ENCODE measurements at places on chromosomes 7 and 10.

GRCh38 chr7:19107356-19108146, 9.9 kb downstream of the TWIST1 start:
- DNase-seq = no peak

DNA sequence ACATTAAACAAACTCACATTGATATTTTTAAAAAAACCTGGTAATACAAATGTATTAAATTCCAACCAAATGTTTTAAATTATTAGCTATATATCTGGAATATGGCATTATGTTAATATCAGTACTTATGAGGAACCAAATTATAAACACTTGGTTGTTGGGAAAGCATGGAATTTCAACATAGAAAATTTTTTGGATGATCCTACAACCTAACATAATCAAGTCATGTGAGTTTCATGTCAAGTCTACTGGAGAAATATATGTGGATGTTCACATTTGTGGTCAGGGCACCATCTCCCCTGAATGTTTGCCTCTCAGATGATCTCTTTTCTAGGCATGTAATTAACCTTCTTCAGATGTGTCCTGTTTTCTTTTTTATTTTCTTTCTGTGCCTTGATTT, 5.2 kb upstream of the POT1 start:
- DNase-seq = no peak

DNA sequence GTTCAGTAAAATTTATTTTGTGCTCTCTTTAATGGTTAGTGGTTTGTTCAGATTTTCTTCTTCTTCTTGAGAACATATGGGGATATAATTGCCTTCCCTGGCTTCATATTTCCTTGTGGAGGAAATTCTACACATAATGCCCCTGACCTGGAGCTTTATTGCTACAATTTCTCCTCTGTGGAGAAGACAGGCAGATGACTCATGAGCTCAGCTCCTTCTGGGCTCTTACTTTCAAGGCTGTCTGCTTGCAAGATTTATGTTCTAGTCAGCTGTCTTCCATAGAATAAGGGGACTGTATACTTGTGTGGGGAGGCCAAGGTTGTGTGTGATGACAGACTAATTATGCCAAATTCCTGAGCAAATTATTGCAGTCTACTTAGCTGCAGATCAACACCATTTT, 1.6 kb downstream of the LRRD1 start:
- DNase-seq = no peak

DNA sequence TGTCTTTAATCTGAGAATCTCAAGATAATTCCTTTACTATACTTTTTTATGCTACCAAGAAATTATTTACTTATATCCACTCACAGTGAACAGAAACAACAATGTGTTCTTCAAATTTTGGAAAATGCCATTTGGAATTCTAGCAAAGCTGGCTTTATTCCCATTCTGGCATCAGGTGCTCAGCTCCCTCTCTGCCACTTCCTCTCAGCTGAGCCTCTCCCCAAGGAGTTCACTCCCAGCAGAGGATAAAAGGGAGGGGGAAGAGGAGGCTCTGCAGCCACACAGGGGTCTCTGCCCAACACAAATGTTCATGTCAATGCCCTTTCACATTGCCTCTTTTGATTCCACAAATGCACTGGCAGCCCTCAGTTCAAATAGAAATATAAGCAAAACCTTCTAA, 116.9 kb downstream of the CPEB3 start:
- DNase-seq = no peak

- no peak for DNase-seq
Measured at GRCh38 chr10:17113346-17113745, 16.3 kb downstream of the CUBN start.

- no peak for DNase-seq
Measured at GRCh38 chr7:44162179-44162578, 21.0 kb upstream of the MYL7 start.

GRCh38 chr7:117118579-117119180, 165.4 kb downstream of the ST7 start:
- DNase-seq = no peak

DNA sequence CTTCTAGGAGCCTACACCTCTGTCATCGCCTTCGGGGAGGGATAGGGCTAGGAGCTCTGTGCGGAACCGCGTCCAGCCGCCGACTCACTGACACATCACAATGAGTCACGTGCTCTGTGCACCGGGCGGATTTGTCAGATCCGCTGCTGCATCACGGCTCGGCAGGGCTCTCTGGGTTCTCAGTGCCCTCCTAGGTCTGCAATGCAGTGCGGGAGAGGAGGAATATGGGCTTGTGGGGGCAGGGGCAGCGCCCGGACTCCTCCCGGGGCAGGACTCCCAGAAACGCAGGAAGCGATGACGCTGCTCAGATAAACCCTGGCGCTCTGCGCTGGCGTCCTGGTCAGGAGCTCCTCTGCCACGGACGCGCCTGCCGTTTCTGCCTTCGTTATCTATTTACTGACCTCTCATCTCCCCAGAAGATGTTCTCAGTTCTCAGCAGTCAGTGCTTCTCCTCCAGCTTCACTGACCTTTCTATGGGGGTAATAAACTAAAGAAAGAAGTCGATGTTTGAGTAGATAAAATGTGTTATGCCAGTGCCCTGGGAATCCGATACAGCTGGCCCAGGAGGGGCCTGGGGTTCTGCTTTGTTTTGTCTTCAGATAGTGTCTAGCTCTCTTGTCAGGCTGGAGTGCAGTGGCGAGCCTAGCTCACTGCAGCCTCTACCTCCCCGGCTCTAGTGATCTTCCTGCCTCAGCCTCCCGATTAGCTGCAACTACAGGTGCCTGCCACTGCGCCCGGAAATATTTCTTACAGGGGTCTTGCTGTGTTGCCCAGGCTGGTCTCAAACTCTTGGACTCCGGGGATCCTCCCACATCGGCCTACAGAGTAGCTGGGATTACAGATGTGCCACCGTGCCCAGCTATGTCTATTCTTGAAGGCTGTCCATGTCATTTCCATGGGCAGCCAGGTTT, 22.8 kb upstream of the ITGB1 start:
- DNase-seq = peak; percentile 89

GRCh38 chr10:71429304-71429703, 32.6 kb downstream of the CDH23 start:
- no peak for DNase-seq

DNA sequence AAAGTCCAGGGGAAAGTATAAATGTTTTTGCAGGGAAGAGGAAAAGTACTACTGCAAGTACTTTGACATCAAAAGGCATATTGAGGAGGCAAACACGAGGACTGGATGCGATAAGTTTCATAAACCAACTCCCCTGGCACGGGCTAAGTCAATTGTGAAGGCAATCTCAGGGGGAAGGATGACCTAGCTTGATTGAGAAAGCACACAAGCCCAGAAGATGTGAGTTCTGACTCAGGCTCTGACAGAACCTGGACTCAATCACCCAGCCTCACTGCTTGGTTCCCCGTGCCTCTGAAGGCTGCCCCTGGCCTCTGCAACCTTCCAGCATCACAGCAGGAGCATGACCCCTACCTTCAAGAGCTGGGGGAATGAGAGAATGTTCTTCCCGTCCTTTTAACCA, 93.2 kb upstream of the ZNF438 start:
- no peak for DNase-seq

GRCh38 chr7:116687801-116688201, 15.8 kb downstream of the MET start:
- DNase-seq = no peak

DNA sequence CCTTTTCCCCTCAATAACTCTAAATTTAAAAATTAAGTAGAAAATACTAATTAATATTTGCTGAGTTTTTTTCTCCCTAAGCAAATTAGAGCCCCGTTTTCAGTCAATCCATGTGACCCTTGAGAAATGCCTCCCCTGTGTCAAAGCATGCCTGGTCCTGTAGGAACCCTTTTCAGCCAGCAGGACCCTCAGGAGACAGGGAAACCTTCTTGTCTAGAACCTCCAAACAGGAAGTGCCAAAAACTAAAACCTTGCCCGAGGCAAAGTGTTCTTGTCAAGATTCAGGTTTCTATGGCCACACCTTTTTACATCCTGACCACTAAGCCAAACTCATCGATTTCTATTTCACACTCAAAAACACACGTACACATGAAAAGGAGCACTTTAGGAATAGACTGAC, 60.1 kb upstream of the NFE2L3 start:
- DNase-seq = no peak

DNA sequence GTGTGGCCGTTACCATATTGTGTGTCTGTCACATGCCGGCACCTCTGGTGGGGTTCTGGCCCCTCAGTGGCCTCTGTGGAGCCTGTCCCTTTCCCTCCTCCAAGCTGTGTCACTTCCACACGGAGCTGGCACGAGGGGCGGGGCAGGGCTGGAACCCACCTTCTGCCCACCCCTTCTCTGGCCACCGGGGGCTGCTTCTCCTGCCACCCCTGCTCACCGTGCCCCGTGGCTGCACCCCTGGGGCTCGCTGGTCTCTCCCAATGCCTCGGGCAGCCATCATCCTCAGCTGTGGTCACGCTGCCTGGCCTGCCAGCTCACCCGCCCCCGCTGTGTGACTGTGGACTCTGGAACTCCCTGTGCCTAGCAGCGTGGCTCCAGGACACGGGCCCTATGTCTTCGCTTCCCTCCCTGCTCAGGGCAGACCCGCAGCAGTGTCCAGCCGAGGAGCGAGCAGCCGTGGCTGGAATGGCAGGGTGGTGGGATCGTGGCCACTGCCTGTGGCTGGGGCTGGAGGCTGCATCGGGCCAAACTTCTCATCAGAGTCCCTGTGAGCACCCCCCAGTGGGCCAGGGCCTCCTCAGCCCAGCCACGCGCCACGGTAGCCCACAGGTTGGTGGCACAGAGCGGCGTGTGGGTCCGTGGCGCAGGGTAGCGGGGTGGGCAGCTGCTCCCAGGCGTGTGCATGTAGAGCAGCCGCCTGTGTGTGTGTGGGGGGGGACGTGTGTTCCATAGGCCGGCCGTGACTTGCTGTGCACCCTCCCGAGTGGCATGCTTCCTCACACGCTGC, 8.1 kb downstream of the TTYH3 start:
- no peak for DNase-seq

GRCh38 chr7:127532151-127532550, 53.2 kb downstream of the GCC1 start:
- no peak for DNase-seq

DNA sequence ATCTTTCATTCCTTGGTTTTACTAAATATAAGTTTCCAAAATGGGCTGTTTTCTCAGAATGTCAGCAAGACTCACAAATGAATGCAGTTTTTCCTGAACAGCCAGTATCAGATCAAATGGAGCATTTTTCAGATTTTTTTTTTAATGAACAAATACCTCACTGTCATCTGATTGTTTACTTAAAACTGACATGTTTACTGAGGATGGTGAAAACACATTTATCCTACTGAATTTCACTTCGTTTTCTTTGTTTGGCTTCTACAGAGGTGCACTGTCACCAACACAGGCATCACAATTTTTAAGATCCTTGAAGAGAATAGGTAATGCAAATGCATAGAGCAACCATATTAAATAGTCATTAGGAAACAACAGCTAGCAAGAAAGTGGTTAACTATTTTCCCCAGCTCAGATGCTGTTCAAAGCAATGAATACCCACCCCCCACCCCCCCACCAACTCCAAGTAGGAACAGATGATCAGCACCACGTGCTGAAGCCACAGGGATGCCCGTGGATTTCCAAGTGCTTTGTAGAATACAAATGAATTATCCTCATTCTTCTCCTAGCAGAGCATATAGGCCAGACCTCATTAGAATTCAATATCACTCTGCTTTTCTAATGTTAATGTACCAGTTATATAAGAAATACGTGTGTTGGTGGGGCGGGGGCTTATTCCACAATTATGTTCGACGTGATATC, 205.9 kb downstream of the SKAP2 start:
- no peak for DNase-seq

DNA sequence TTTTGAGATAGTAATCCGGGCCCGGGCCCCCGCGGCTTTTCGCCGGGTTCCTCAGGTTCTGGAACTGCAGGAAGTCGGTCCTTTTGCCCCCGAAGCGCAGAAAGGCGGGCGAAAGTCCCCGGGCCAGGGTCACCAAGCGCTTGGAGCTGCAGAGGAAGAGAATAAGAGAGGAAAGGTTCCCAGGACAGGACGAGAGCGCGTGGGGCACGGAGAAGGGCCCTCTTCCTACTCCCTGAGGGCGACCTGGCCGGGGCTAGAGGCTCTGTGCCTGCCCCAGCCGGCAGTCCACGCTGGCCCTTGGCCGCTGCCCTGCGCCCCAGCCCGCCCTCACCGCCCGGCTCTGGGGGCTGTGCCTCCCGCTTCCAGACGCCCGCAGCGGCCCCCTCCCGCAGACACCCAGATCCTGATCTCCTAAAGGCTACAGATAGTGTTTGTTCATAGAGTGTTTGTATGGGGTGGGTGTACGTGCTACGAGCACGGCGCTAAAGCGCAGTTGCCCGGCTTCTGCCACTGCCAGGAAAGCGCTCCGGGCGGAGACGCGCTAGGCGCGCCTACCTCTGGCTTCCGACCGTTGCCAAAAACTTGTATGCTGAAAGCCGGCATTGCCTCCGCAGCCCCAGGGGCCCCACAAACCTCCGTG, 3.2 kb downstream of the HPSE2 start:
- peak; percentile 26 for DNase-seq

GRCh38 chr10:128901236-128901635, 565.8 kb upstream of the MGMT start:
- DNase-seq = no peak

DNA sequence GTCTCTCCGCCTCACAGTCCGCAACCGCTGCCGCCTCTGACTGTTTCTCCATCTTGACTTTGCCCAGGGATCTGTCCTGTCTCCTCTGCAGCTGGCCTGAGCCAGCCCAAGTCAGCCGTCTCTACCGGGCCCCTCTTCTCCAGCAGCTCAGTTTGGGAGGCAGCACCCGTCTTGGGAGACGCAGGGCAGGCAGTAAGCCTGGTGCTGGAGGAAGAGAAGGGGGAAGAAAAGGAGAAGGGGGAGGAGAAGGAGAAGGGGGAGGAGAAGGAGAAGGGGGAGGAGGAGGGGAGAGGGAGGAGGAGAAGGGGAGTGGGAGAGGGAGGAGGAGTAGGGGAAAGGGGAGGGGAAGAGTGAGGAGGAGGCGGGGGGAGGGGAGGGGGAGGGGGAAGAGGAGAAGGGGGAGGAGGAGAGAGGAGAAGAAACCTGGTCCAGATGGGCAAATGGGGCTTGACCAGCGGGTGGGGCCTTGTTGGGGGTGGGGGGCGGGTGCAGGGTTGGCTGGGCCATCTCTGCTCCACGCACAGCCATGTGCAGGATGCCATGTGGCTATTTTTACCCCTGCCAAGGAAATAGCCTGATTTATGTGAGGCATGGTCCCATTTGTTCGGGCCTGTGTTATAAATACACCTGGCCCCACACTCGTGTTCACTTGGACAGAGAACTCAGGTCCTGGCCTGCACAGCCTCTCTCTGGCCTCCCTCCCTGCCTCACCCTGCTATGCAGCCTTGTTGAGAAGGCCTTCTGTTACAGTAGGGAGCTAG, 35.9 kb upstream of the FZD9 start:
- DNase-seq = no peak

GRCh38 chr10:132606536-132607316, 69.1 kb downstream of the INPP5A start:
- no peak for DNase-seq

DNA sequence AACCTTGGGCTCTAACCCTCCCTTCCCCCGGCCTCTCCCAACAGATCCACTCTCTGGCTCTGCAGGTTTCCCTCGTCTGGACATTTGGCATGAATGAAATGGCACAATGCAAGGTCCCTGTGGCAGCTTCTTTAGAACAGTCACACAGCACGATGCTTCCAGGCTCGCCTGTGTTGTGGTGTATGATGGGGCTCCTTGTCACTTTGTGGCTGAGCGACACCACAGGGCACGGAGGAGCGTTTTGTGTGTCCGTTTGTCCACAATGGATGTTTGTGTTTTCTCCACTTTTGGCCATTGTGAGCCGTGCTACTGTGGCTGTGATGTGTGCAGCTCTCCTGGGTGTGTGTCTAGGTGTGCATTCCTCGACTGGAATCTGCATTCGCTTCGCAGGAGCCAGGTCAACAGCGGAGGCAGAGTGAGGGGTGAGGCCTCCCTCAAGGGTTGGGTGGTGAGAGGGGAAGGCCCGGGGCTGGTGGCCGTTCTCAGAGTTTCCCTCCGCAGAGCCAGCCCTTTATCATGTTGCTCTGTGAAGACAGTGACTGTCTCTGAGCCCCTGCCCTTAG, 22.3 kb upstream of the SHH start:
- no peak for DNase-seq
